Endodermal cell (in vitro differentiated cells): ENCODE measurements at places on chromosomes 1 and 21. TPM values are rescaled to one million over a fixed set of nuclear protein-coding genes. Genes with fewer than 3 reads are reported as not detected.

Gene CFHR2
- total RNA-seq: not detected in 2 replicates

Gene S100A1
- 4.7 to 5.8 TPM (median 5.0 TPM) in 3 replicates for total RNA-seq

DNA sequence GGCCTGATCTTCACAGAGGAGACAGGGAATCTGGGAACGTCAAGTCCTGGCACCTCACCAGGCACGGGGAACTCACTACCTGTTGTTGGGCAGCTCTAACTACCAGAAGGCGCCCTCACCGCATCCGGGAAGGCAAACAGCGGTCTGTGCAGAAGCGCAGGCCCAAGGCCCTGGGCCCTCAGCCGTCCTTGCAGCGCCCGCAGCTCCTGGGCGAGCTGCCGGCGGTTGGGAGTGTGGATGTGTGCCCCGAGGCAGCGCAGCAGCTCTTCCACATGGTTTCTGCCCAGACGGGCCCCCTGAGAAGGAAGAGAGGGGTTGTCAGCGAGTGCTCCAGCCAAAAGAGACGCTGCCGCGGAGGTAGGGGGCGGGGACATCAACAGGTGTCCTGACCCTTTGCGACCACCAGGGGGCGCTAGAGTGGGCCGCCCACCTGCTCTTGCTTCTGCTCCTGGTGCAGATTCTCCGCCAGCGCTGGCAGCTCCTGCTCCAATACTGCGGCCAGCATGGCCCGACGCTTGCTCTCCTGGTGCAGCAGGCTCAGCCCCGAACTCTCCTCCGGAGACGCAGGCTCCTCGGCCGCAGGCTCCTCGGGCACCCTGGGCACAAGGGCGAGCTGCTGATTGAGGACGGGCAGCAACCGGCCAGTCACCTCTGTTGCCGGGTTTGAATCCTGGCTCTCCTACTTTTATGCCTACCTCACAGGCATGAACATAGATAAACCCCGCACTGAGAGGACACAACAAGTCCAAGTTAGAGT lies 9.3 kb downstream of the MAP3K6 start:
- peak; percentile 95 for DNase-seq
- no peaks in the 10 kb centered on the region for H3K36me3 ChIP-seq
- no peaks in the 10 kb centered on the region for H3K4me1 ChIP-seq
- H3K4me3 ChIP-seq: no peak overlapping the region

Gene CELA3A
- not detected in 3 replicates for total RNA-seq
